ENCODE measurements at places on chromosomes 4 and X. TPM values are rescaled to one million over a fixed set of nuclear protein-coding genes. Genes with fewer than 3 reads are reported as not detected.

IBSP gene
- not detected for total RNA-seq

DNA sequence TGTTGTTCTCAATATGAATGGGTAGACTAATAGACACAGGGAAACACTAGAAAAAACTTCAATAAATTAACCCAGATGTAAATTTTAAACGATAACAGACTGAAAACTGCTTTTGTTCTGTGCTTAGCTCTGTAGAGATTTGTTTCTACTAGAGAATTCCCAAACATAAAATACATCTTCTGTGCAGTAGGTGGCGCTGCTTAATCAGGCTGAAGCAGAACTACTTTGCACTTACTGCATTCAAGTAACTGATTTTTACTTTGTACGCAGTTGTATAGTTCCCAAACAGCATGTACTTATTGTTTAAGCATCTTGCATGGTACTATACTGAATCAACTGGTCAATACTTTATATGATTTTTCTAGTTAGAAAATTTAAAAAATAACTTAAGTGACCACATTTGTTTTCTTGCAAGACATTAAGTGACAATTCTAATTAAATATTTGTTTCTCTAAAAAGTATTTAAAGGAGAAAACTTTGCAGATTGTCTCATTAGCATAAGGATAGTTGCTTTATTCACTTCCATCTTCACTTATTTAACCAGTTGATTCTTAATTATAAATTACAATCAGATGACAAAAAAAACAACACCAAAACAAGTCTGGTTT is 490.6 kb downstream of the IL15 start:
- DNase-seq: peak; percentile 81

DNA sequence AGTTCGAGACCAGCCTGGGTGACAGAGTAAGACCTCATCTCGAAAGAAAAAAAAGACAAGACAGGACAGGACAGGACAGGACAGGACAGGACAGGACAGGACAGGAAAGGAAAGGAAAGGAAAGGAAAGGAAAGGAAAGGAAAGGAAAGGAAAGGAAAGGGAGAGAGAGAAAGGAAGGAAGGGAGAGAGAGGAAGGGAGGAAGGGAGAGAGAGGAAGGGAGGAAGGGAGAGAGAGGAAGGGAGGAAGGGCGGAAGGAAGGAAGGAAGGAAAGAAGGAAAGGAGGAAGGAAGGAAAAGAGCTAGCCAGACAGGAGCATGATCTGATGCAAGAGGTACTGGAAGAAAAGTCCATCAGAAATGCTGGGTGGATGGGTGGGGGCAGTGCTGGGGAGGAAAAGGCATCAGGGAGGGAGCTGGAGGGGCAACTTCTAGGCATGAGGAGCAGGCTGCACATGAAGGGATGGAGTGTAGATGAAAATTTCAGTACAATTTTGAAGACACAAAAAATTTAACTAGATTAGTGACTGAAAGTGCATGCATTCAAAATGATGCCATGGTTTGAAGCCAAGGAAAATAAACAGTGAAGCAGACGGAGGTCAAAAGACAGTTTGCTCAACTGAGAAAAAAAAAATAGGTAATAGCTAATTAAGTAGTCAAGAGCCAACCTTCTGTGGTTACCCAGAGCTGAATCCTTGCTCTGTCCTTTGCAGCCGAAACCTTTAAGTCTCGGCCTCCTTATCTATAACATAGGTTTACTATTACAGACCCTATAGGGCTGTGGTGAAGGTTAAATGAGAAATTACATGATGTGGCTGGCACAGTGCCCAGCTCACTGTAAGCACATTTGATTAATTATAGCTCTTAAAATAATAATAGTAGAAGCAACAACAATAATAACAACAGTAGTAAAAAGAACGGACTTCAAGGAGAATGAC is 59.9 kb downstream of the ZNF827 start:
- DNase-seq: no peak

DNA sequence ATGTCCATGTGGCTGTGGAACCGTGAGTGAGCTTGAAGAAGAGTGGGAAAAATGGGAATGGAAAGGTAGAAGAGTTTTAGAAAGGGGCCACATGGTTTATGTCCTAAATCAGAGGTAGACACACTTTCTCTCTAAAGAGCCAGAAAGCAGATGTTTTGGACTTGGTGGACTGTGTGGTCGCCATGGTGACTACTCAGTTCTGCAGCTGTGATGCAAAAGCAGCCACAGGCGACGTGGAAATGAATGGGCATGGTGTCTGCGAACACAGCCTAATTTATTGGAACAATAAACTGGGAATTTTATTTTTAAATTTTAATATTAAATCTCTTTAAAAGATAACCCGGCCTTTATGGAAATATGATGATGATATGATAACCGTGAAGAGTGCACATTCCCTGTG is 386.0 kb upstream of the FAT1 start:
- DNase-seq: no peak

DNA sequence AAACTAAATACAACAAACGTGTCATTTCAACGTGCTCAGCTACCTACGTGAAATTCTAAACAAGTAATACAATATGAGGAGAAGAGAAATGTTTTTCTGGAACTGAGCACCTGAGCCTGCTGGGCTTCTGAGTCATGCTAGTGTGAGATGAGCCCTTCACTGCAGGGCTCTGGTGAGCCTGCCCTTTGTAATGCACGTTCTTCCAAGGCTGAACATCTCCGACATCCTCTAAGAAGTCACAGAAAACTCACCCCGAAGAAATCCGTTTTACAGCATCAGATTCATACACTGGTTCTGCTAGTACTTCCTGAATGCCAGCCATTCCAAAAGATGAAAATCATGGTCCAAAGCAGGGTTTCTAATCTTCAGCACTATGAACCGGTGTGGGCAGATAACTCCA is 157.1 kb downstream of the AMELX start:
- DNase-seq: no peak
